Activated gamma-delta T cell treated with Interleukin-2 at 50 U/mL for 16 hours (primary cell): ENCODE measurements at places on chromosomes 12 and 14.

DNA sequence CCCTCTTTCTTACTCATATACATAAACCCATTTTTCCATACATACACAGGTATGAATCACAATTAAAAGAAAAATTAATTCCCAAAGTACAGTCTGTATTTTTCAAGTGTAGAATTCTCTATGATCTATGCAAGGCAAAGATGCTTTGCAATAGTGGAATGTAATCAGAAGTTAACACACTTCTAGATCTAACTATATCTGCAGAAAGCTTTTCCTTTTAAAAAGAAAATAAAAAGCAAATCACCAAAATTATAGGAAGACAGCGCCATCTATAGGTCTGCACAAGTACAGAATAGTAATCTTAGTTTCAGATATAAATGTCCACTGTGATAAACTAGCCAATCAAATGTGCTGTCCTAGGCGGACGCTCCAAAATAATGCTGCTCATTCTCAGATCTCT lies 22.0 kb downstream of the SLC25A21 start:
- no peak for DNase-seq

DNA sequence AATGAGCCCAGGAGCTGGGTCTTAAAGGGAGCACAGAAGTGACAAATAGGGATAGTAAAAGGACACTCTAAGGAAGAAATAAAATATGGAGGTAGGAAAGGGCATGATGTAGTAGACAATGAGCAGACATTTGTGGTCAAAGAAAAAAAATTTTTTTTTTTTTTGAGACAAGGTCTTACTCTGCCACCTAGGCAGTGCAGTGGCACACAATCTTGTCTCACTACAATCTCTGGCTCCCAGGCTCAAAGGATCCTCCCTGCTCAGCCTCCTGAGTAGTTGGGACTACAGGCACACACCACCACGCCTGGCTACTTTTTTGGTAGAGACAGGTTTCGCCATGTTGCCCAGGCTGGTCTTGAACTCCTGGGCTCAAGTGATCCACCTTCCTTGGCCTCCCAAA lies 8.5 kb downstream of the FKBP3 start:
- no peak for DNase-seq

DNA sequence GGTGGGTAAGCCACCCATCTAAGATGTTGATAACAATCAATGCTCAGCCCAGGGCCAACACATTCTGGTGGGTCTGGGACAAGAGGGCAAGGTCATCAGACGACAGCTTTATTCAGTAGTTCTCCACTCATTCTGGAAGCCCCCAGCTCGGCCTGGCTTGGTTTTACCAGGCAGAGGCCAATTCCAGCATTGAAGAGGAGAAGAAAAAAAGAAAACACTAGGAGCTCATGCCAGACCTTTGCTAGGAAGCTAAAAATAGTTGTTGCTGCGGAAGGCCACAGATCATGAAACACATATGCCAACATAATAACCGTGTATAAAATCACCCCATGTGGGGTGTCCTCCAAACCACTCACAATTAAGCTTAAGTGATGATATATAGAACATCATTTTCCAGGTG lies 44.4 kb downstream of the CCDC60 start:
- no peak for DNase-seq

- DNase-seq: no peak
Observed at GRCh38 chr14:88166616-88167015, 156.5 kb downstream of the KCNK10 start.

DNA sequence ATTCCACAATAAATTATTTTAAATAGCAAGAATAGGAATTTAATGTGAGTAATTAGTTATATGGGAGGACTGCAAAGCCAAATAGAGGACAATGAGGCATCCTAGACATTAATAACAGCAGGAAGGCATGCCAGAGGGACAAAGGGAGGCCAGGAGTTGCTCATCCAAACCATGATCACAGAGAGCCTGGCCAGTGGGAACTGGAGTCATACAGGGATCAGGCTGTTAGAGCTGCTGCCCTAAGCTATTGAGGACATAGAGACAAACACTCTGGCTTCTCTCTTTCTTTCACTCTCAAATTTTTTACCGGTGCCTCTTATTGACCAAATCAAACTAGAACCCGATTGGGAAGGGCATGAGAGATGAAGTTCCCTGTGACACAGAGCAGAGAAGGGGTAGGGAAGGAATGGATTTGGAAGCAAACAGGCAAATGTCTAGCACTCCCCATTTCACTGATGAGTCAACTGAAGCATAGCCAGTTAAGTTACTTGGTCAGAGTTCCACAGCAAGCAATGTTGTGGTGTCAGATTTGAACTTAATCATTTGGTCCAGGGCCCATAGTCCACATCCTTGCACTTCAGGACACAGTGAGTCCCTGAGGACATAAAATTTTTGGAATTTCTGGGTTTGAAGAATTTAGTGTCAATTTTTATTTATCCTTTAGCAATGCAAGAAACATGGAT lies 17.9 kb upstream of the CFAP54 start:
- no peak for DNase-seq

GRCh38 chr12:92244036-92244435 lies 98.4 kb upstream of the BTG1 start:
- no peak for DNase-seq

DNA sequence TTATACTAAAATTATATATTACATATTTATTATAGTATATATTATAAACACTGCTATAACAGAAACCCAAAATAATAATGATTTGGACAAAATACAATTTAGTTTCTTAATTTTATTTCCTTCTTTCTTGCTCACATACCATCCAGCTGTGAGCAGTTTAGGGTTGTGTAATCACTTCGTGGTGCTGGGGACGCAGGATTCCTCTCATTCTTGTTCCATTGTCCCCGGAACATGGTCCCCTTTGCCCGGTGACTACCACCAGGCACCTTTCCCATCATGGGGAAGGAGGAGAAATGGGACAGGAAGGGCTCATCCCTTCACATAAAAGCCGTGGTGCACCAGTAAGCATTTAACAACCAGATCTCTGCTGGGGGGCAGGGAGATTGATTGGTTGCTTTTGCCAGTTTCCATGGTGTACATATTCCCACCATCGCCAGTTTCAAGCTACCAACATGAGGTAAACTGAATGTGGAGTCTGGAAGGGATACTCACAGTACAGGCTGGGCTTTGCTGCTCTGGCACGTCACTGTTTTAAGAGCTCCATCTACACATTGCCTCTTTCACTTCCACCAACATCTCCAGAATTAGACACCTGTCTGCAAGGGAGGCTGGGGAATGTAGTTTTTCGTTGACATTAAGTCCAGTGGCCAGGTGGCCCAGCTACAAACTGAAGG lies 191.5 kb downstream of the TMEM132C start:
- no peak for DNase-seq

DNA sequence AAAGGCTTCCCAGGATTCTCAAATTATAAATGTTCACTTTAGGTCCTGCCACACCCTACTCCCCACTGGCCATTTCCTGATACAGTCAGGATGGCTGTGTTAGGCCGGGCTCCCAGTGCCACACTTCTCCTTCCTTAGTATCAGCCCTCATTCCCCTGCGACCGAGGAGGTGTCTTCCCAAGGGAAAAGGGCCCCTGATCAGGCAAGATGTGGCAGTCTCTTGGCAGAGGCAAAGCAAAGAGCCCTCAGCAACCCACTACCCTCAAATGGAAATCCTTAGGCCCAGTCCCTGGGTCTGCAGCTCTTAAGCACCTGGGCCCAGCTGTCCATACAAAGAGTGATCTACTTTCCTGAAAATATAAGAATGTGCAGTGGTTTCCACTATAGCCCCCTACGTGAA lies 96.5 kb upstream of the VASH1 start:
- no peak for DNase-seq

DNA sequence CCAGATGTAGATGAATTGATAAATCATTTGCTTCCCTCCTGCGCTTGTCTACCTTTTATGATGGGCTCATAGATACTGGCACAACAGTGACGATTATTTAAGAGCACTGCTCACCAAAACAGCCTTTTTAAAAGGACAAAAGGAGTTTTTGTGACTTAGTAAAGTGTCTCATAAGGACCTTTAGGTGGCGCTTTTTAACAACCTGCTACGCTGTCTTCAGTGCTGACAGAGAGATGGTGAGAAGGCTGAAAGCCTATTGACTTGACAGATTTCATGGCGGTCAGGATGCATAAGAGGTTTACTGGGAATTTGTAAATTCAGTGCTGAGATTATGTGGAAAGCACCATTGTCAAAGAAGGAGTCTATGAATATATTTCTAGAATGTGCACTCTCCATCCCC lies 87.6 kb downstream of the SLC15A5 start:
- no peak for DNase-seq

- no peak for DNase-seq
Observed at GRCh38 chr12:119432949-119433348, 98.4 kb downstream of the CCDC60 start.

- no peak for DNase-seq
Observed at GRCh38 chr14:92886337-92886736, 36.6 kb upstream of the CHGA start.

GRCh38 chr12:65986047-65986446 lies 144.5 kb downstream of the LLPH start:
- no peak for DNase-seq

- no peak for DNase-seq
Observed at GRCh38 chr14:87540339-87540738, 452.6 kb downstream of the GALC start.

DNA sequence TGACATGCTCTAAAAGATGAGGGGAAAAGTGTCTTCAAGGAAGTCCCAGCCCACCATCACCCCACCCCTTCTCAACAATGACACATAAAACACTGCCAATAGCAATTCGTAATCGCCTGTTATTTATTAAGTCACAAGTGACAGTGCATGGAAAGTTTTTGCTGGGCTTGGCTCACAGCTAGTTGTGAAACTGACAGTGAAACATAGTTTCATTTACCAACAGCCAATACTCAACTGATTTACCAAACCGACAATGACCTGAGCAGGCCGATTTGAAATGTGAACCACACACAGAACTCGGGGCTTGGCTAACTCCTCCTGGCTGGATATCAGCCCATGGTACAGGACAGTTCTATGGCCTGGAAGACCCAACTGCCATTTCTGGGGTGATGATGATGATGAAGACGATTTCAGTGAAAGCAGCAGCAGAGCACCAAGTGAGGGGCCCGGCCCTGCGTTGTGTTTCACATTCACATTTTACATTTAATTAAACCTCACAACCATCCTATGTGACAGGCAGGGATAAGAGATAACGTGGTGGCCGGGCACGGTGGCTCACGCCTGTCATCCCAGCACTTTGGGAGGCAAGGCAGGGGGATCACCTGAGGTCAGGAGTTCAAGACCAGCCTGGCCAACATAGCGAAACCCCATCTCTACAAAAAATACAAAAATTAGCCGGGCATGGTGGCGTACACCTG lies 42.7 kb downstream of the CAMKK2 start:
- DNase-seq: no peak

- no peak for DNase-seq
Observed at GRCh38 chr14:81406863-81407262, 6.7 kb upstream of the STON2 start.

GRCh38 chr14:52000696-52001095 lies 11.3 kb downstream of the RTRAF start:
- DNase-seq: no peak

DNA sequence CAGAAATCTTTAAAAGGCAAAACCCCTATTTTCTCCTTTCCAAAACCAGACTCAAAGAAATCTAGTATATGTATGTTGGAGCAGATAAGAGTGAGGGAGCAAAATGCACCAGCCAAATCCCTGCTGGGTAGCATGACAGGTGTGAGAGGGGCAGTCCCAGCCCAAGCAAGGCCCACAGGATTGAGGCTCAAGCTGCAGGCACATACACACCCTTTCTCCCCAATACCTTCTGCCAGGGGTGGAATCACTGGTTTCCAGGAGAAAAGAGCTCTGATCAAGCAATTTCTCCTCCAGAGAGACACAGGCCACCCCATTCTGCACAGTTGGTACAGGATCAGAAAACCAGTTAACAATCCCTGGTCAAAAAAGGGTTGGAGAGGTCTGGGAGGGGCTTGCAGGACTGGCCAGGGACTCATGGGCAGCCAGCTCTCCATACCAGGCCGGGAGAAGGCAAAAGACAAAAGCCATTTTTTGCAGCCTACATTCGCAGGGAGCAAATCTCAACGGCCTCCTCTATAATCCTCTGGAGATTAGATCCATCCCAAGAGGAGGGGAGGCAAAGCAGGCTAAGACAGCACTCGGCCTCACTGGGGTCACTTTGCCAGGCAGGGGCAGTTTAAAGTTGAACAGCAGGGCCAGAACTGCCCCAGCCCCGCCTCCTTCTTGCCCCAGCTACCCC lies 2.1 kb downstream of the KMT2D start:
- DNase-seq: no peak

DNA sequence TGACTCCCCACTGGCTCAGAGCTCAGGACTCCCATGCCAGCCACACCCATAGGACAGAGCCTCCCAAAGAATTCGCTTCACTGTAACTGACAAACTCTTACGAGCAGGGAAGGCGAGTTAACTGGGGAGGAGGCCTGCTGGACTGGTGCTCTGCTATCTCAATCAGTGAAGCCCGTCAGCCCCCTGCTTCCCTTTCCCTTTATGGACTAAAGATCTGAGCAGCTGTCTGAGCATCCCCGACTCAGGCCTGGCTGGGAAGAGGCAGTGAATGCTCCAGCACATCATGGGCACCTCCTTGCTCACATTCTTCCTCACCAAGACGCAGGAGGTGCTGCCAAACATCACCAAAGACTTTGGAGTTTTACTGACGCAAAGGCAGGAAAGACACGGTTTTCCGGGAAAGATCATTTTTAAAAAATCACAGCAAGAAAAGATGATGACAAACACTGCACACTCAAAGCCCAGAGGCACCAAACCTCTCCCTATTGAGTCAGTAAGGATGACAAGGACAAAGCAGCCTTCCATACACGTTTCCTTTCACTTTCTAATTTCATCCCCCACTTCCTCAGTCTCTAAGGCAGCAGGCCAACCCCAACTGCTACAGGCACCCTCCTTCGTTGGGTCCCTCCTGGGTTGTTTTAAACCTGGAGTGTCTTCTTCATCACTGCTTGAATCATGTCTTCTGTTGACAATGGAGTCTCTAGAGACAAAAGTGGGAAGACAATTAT lies 45.0 kb upstream of the P2RX7 start:
- DNase-seq: no peak

DNA sequence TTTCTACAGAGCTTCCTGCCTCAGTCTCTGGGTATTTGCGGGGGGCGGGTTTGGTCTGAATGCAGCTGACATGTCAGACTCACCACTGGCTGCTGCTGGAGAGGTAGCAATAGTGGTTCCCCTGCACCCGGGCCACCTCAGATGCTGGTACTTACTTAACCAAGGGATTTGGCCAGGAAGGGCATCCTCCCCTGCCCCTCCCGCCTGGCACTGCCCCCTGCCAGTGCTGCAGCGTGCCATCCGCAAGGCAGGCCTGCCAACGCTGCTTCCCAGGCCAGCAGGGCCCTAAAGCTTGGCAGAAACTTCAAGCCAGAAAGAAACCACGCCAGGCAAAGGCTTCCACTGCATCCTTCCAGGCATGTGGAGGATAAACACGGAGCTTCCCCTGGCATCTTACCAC lies 22.1 kb downstream of the RAB35 start:
- no peak for DNase-seq

DNA sequence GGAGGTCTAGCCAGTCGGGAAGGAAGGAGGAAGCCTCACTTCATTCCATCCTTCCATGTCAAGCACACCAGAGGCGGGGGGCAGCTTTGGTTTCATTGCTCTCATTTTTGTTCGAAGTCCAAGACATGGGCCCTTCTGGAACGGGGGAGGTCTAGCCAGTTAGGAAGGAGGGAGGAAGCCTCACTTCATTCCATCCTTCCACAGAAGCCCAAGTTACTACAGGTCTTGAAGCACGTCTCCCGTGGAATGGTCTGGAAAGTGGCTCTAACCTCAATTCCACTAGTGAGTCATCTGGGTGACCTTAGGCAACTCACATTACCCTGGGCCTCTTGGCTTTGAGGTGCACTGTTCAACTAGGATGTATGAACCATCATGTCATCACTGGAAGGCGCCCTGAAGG lies 156.3 kb downstream of the NTF3 start:
- DNase-seq: no peak

GRCh38 chr12:19916974-19917373 lies 451.4 kb upstream of the PDE3A start:
- DNase-seq: no peak
